Head of caudate nucleus (tissue), 42 donors: ENCODE measurements at places on chromosomes 2 and 18.
A peak's percentile ranks its signal among the peaks of the same experiment; 100 is the strongest.

GRCh38 chr2:216987252-216987821 lies 127.5 kb upstream of the TNP1 start:
- DNase-seq: no peak

DNA sequence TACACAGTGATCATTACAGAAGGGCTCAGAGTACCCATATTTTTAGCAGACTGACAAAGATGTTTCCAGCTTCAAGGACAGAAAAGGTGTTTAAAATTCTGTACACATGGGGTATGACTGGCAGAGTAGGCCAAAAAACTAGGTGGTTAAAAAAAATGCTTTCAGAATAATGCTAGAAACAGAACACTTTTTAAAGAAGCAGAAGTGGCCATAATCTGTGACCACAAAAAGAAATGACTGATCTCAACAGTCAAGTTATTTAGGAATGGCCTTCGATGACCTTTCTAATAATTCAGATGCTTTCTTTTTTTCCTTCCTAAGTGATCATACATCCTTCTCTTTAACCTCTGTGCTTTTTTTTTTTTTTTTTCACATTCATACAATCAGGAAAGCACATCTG lies 4.1 kb upstream of the AQP4 start:
- no peak for DNase-seq

- no peak for DNase-seq
These were observed 218.0 kb upstream of the TRIB2 start for GRCh38 chr2:12498704-12499103.

DNA sequence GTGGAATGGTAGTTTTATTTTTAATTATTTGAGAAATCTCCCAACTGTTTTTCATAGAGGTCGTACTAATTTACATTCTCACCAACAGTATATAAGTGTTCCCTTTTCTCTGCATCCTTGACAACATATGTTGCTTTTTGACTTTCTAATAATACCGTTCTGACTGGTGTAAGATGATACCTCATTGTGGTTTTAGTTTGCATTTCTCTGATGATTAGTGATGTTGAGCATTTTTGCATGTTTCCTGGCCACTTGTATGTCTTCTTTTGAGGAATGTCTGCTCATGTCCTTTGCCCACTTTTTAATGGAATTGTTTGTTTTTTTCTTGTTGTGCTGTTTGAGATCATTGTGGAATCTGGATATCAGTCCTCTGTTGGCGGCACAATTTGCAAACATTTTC lies 242.5 kb downstream of the ZNF521 start:
- no peak for DNase-seq

DNA sequence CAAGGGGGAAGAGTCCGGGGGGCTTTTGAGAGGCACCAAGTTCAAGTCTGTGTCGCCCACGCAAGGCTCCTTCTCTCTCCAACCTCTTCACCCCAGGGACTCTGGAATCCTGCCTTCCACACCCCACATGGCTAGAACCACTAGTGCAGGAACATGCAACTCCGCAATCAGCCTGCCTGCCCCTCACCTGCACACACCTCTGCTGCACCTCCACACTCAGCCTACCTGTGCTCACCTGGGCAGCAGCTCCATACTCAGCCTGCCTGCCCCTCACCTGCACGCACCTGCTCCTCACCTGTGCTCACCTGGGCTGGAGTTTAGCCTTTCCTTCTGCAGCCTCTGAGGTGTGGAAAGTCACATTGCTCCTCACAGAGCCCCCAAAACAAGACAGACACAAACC lies 277.4 kb downstream of the NDUFA10 start:
- DNase-seq: no peak

DNA sequence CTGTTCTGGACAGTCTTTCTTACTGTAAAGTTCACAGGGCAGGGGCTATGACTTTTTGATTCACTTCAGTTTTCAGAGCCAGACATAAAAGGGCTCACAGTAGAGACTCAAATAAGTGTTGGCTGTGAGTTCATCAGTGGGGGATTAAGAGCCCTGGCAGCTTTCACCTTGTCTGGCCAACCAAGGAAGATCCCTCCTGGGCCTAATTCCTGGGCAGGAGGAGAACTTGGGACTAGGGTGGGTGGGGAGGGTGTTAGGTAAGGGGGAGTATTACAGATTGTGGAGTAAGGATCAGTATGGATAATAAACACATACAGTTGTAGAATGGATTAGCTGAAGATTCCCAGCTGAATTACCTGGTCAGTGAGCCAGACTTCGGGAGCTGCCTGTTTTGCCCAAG lies 904 bp upstream of the SFXN5 start:
- no peak for DNase-seq

DNA sequence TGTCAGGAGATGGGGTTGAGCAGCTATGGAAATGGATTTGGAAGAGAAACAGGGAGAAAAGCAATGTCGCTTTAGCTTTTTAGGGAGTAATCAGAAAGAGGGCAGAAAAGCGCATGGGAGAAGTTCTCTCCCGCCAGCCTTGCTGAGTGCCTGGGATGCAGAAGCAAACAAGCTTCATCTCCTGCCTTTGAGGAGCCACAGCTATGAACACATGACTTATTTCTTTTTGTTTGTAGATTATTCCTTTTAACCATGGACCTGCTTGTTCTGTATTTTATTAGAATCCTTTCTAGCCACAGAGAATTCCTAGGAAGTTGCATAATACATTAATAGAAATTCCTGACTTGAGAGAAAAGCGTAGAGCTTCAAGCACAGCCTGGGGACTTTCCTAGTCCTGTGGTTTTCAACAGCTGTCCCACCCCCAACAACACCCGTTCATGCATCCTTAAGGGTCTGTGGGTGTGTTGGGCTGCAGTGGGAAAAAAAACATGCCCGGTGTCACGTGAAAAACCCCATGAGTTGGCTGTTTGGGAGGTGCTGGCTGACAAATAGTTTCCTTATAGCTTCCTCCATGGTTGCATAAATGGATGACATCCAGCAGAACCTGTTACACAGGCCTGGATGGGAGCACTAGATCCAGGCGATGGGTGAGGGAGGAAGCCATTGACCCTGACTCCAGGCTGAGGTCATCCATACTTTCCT lies 14.9 kb downstream of the SLC9A4 start:
- DNase-seq: no peak

DNA sequence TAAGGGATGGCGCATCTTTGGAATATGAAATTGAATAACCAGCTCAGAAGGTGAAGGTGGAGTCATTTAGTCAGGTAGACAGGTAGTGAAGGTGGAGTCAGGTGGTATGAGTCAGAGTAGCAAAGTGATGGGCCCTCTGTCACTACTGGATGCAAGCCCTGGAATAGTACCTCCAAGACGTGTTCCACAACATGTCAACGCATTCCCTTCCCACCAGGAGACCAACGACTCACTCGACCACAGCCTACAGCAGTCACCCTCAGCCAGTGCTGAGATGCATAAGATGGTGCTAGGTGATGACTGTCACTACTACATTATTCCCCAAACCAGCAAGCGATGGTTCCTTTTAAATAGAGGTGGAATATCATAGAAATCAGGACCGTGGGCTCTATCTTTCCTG lies 6.8 kb downstream of the CPLX4 start:
- no peak for DNase-seq

DNA sequence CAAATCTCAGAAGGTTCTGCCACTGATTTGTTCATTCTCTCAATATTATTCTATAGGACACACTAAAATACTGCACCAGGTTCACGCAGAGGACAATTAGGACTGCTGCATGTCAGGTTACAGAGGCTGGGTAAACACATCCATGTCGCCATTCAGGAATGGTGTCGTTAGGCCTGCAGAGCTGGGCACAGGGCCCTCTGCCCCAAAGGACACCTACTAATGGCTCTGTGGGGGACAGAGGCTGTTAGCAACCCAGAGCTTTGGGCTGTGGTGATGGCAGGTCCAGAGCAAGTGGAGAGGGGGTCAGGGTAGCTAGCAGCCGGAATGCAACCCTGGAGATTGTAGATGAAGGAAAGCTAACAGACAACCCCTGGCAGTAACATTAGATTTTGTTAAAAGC lies 115.9 kb downstream of the TTC32 start:
- no peak for DNase-seq

DNA sequence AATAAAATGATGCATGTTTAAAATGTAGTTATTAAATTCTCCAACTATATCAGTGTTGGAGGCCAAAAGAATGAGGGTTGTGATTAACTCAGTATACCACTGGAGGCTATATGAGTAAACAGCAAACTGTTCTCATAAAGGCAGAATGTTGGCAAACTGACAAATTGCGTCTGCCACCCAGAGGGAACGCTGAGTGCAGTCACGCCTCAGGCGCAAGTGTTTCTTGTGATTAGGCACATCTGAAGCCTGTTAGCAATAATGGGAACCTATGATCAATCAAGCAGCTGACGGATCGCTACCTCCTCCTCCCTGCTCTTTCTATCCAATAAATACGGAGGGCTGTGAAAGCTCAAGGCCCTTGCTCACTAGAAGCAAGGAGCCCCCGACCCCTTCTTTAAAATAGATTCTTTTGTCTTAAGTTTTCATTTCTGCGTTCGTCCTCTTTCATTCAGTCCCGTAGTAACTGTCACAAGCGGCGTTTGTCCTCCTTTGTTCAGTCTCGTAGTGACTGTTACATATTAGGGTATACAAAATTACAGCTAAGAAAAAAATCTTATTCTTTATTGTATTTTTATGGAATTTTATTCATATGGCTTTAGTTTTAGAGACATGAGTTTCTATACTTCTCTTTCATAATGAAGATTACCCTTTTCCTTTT lies 16.3 kb upstream of the RMND5A start:
- DNase-seq: peak; percentile 38

DNA sequence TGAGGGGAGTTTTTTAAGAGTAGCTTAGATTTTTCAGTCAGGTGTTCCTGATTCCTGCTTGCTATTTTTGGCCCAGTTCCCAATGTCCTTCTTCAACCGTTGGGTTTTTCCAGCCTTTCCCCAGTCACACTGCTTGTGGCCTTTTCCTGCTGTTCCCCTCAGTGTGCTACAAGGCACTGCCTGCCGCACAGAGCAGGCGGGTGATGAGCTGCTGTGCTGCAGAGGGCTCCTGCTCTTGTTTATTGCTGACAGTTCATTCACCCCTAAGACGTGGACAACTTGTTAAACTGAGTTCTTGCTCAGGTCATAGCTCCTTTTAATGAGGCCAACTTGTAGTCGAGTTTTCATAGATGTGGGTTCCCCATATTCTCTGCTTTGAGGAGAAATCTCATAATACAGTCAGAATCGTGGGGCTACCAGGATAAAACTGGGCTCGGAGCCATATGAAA lies 20.6 kb downstream of the EIF4E2 start:
- DNase-seq: no peak

- DNase-seq: no peak
These were observed 1143.4 kb downstream of the CNTNAP5 start for GRCh38 chr2:125168442-125168841.

- DNase-seq: no peak
These were observed 34.1 kb downstream of the LANCL1 start for GRCh38 chr2:210442457-210442856.

DNA sequence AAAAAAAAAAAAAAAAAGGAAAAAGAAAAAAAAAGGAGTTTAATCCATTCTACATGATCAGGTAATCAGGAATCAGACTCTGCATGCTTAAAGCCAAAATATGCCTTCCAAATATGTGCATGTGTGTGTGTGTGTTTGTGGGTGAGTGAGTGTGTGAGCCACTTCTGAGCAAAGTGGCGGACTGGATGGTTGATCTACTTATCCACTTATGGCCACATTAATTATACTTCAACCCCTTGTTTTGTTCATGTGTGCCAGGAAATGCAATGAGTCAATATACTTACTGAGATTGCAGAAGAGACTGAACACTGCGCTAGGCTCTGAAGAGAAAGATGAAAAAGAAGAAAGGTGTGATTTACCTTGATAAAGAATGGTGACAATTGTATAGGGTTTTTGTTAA lies 586.5 kb upstream of the NXPH2 start:
- no peak for DNase-seq

- no peak for DNase-seq
These were observed 95.1 kb downstream of the ASB1 start for GRCh38 chr2:238521870-238522269.

DNA sequence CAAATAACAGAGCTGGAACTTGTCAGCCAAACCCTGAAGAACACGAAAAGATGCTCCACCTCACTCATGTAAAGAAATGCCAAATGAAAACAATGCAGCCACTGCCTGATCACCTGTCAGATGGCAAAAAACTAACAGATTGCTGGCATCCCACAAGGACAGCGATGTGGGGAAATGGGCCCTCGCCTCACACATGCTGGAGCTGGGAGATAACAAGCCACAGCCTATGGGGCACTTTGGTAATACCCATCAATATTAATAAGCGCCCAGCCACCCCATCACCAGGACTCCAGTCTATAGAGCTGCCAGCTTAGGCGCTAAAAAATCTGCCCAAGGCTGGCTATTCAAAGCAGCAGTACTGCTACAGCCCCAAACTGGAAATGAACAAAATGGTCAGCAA lies 27.0 kb downstream of the TFCP2L1 start:
- DNase-seq: no peak

DNA sequence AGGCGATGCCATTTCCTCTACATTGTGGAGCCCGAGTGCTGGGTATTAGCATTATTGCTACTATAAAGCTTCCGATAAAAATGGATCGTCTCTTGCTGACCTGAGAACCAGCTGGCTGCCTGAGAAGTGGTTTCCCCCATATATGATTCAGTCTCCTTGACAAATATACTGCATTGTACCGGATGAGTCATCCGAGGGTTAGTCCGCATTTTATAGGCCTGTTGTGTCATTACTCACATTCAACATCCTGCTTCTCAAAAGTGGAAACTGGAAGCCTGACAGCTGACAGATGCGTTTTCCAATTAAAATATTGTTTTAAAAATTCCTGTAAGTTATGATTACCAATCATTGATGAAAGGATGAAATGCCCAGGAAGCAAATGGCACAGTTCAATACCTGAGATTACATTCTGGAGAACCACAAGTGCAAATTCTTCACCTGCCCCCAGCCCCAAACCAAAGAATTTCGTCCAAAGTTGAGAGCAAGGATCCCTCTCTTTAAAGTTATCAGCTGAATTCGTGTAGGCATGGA lies 65.7 kb downstream of the SPRED2 start:
- DNase-seq: no peak

GRCh38 chr2:144211826-144212225 lies 308.1 kb downstream of the ZEB2 start:
- DNase-seq: no peak

GRCh38 chr2:28250006-28250405 lies 142.7 kb upstream of the FOSL2 start:
- no peak for DNase-seq

DNA sequence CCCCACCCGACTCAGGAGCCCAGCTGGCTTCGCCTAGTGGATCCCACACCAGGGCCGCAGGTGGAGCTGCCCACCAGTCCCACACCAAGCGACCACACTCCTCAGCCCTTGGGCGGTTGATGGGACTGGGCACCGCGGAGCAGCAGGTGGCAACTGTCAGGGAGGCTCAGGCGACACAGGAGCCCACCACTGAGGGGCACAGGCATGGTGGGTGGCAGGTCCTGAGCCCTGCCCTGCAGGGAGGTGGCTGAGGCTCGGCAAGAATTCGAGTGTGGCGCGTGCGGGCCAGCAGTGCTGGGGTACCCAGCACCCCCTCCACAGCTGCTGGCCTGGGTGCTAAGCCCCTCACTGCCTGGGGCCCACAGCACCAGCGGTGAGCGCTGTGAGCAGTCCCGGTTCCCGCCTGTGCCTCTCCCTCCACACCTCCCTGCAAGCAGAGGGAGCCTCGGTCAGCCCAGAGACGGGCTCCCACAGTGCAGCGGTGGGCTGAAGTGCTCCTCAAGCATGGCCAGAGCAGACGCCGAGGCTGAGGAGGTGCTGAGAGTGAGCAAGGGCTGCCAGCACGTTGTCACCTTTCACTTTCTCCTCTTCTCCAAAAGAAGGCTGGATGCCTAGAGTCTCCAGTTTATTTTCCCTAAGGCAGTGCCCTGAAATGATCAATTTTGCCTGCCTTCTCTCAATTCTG lies 1440.7 kb upstream of the ZEB2 start:
- DNase-seq: no peak
